ENCODE measurements at places on chromosomes 4 and X. TPM values are rescaled to one million over a fixed set of nuclear protein-coding genes. Genes with fewer than 3 reads are reported as not detected.

Gene XK
- total RNA-seq = 0.23 TPM

Gene PCYT1B
- 0.09 TPM for total RNA-seq

Gene AFM
- not detected for total RNA-seq

Gene MAGEC1
- not detected for total RNA-seq

Gene CHRDL1
- not detected for total RNA-seq

Gene CLTRN
- 0.16 TPM for total RNA-seq

Gene TLR2
- 4.5 TPM for total RNA-seq

Gene NLRP2B
- not detected for total RNA-seq

Gene SPIN4
- 13.7 TPM for total RNA-seq

Gene NAP1L3
- total RNA-seq = 0.68 TPM

Gene SPANXA1
- not detected for total RNA-seq

Gene PLS3
- total RNA-seq = 2.0 TPM

Gene PRSS12
- total RNA-seq = not detected

Gene VSIG1
- total RNA-seq = 9.0 TPM

Gene GPR143
- total RNA-seq = not detected

Gene WNK3
- total RNA-seq = not detected

Gene RTL5
- total RNA-seq = 0.18 TPM

Gene CCKAR
- not detected for total RNA-seq

Gene RAB28
- total RNA-seq = 16.7 TPM

Gene KLHL13
- total RNA-seq = 0.25 TPM

Gene SPANXB1
- not detected for total RNA-seq
